ENCODE measurements at places on chromosomes 3 and 15. TPM values are rescaled to one million over a fixed set of nuclear protein-coding genes. Genes with fewer than 3 reads are reported as not detected.

ALDH1A3 gene
- 197 TPM for total RNA-seq

NPAP1 gene
- total RNA-seq: 0.16 TPM

GOLGA6A gene
- total RNA-seq: not detected

OSTN gene
- total RNA-seq: not detected

GOLIM4 gene
- 50.0 TPM for total RNA-seq

TKT gene
- total RNA-seq: 265 TPM

CNTN3 gene
- total RNA-seq: 0.74 TPM

ST3GAL6 gene
- total RNA-seq: 2.3 TPM

LIPH gene
- 0.36 TPM for total RNA-seq

Measured in fibroblast of the aortic adventitia (primary cell).